Progenitor cell of endocrine pancreas (in vitro differentiated cells): ENCODE measurements at places on chromosomes 13 and 19. TPM values are rescaled to one million over a fixed set of nuclear protein-coding genes. Genes with fewer than 3 reads are reported as not detected.

Gene FEM1A
- total RNA-seq, result 12.5 and 13.0 TPM in 2 replicates

Gene IL4I1
- 0.24 and 0.40 TPM in 2 replicates for total RNA-seq

Gene FBXO27
- 10.3 and 14.6 TPM in 2 replicates for total RNA-seq

Gene APOC1
- total RNA-seq, result 85.5 and 89.4 TPM in 2 replicates

DNA sequence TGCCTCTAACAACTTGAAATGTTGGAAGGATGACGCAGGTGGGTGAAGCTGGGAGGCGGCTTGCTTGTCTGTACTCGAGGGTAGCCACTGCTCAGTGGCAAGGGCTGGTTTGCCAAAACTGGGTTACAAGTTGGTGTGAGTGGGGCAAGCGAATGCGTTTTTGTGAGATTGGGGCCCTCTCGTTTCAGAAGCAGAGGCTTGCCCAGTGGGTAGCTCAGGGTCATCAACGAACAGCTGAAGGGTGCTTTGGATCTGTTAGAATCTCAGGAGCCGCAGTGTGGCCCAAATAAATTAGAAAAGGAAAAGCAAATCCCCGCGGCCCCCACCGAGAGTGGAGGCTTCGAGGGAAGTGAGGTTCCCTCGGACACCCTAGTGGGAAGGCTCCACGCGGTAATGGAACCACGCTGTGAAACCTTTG is 7.3 kb downstream of the ATP4B start:
- peaks cover 16% of the 10 kb centered on the region for H3K36me3 ChIP-seq
- H3K27me3 ChIP-seq, result no peaks in the 10 kb centered on the region

DNA sequence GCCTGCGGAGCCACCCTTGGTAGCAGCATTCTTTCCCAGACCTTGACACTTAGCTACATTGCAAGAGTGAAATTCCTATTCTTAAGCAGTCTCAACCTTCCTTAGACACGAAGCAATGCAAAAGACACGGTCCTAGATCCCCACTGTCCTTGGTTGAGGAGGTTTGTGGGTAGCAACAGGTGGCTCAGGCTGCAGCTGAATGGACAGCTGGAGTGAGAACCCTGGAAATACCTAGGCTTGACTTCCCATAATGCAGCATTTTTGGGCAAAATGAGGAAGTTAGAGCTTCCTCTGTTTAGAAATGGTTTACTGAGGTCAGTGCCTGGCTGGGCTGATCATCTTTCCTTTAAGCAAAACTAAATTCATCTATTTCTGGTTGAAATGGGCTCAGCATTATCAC is 296.6 kb downstream of the RFC3 start:
- H3K36me3 ChIP-seq, result no peaks in the 10 kb centered on the region
- no peaks in the 10 kb centered on the region for H3K27me3 ChIP-seq
- DNase-seq, result no peak

DNA sequence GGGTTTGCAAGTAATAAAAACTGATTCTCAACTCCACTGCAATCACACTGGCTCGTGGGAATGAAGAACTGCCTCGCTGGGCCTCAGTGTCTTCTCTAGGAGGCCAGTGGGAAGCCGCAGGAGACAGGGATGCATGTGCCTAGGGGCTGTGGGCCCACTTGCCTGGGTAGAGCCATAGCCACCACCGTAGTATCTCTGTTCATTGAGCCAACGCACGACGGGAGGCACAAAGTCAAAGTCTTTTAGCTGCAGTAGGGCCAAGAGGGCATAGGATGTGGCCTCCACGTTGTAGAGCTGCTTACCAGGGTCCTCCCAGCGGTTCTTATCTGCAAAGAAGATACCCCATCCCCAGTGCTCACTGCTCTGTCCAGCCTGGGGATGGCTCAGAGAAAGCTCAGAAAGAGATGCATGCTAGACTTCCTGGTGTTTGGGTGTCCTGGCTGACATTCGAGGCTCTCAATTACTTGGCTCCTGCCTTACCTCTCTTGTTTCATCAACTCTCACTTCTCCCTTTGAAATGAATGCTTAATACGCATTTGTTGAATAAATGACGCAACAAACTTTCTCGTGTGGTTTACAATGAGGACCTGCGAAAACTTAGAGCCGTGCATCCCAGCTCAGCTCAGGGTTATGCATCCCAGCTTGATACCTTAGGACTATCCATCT is 16.1 kb upstream of the TNFSF14 start:
- H3K4me1 ChIP-seq, result no peaks in the 10 kb centered on the region
- no peak overlapping the region for H3K27ac ChIP-seq
- H3K36me3 ChIP-seq, result no peaks in the 10 kb centered on the region
- no peak overlapping the region for H3K4me3 ChIP-seq
- DNase-seq, result no peak

DNA sequence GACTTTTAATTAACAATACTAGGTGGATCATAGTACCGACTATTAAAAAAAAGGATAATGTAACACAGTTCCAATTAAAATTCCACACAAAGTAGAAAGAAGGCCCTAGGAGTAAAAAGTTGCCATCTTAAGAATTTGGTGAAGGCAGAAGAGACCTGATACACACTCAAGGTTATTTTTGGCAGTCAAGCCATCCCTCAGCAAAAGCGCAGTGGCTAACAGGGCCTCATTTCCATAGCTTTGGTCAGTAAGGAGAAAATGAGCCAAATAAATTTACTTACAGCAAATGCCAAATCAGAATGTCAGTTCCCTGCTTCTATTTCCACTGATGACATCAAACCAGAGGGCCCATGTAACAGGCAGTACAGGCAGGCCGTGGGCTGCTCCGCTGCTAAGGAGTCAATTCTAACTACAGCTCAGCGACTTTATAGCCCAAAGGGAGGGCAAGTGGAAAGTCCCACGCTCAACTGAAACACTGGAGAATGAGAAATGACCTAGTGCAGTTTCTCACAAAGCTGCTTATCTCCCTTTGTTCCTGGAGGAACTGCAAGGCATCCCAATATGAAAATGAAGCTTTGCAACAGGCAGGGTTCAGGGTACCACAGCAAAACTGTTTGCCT is 6.3 kb downstream of the ARGLU1 start:
- H3K4me1 ChIP-seq, result peaks cover 53% of the 10 kb centered on the region
- H3K27me3 ChIP-seq, result no peaks in the 10 kb centered on the region
- H3K4me3 ChIP-seq, result no peak overlapping the region
- peak overlapping the region; percentile 11 for H3K27ac ChIP-seq
- peaks cover 22% of the 10 kb centered on the region for H3K36me3 ChIP-seq

DNA sequence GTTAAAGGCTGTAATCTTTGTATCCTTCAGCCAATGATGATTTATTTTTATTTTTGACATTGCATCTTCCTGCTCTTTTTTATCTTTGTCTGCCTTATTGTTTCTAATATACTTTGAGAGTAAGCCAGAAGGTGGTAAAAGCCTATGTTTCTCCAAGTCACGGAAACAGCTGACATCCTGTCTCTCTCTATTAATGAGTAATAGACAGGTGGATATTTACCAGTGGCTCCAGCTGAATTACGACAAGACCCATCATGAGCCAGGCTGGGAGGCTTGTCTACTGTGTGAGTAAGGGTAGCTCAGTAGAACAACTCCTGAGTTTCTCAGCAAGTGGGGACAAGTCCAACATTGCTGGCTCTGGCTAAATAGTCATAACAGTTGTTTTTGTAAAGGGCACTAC is 166.6 kb downstream of the NDFIP2 start:
- peak overlapping the region; percentile 18 for H3K27ac ChIP-seq
- H3K4me3 ChIP-seq, result no peak overlapping the region
- no peaks in the 10 kb centered on the region for H3K27me3 ChIP-seq
- no peaks in the 10 kb centered on the region for H3K36me3 ChIP-seq

GRCh38 chr19:14916848-14917247 is 24.4 kb upstream of the OR7C2 start:
- no peak overlapping the region for H3K27ac ChIP-seq
- H3K36me3 ChIP-seq, result no peaks in the 10 kb centered on the region
- no peak overlapping the region for H3K4me3 ChIP-seq
- no peaks in the 10 kb centered on the region for H3K4me1 ChIP-seq
- DNase-seq, result no peak
- no peaks in the 10 kb centered on the region for H3K27me3 ChIP-seq

GRCh38 chr19:2820112-2820702 is 539 bp downstream of the ZNF554 start:
- peaks cover 8% of the 10 kb centered on the region for H3K36me3 ChIP-seq
- H3K27me3 ChIP-seq, result no peaks in the 10 kb centered on the region
- peak overlapping the region; percentile 91 for H3K4me3 ChIP-seq

GRCh38 chr13:97387485-97387839 is 46.5 kb upstream of the RAP2A start:
- no peaks in the 10 kb centered on the region for H3K4me1 ChIP-seq
- no peaks in the 10 kb centered on the region for H3K27me3 ChIP-seq
- no peak overlapping the region for H3K27ac ChIP-seq

- H3K27me3 ChIP-seq, result no peaks in the 10 kb centered on the region
- no peaks in the 10 kb centered on the region for H3K4me1 ChIP-seq
These were observed 10.2 kb downstream of the ANGPTL4 start for GRCh38 chr19:8373867-8374813.
